Uterus (tissue), 4 donors: ENCODE measurements at places on chromosomes 7 and 10.

DNA sequence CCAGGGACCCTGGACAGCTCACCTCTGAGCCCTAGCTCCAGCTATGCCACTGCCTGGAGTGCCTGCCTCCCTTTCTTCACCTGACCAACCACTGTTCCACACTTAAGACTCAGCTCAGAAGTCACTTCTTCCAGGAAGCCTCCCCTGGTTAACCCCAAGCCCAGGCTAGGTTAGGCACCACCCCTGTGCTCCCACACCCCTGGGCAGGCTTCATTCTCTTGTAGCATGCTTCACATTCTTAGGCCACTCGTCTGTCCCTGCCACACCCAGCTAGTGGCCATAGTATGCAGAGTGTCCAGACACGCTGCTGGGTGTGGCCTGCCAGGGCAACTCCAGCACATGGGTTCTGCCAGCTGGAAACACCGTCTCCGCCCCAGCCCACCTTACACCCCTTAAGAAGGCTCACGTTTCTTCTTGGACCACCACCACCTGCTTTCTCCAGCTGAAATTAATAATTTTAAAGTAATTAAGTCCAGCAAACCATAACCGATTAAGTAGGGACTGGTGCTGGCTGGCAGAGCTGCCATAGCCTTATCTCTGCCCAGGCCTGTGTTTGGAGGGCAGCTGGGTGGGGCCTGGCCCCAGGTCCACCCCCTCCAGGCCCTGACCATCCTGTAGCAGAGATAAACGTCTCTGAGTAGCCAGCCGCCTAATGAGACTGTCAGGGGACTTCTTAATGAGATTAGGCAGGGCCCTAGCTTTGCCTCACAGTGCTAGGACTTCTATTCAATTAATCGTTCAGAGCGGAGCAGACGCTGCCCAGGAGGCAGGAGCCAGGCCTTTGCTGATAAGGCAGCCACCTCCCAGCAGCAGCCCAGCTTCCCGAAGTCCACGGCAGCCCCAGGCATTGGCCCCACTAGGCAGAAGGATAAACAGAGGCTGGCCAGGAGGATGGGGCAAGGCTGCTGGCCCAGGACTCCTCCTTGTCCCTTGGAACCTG is 20.5 kb downstream of the GRID1 start:
- no peaks in the 10 kb centered on the region for H3K4me1 ChIP-seq
- no peak overlapping the region for H3K4me3 ChIP-seq
- H3K27me3 ChIP-seq, result no peaks in the 10 kb centered on the region
- no peaks in the 10 kb centered on the region for H3K36me3 ChIP-seq
- H3K27ac ChIP-seq, result no peak overlapping the region
- DNase-seq, result no peak

GRCh38 chr7:25636168-25636567 is 407.9 kb upstream of the NPVF start:
- H3K4me1 ChIP-seq, result no peaks in the 10 kb centered on the region
- H3K36me3 ChIP-seq, result no peaks in the 10 kb centered on the region
- no peaks in the 10 kb centered on the region for H3K27me3 ChIP-seq

DNA sequence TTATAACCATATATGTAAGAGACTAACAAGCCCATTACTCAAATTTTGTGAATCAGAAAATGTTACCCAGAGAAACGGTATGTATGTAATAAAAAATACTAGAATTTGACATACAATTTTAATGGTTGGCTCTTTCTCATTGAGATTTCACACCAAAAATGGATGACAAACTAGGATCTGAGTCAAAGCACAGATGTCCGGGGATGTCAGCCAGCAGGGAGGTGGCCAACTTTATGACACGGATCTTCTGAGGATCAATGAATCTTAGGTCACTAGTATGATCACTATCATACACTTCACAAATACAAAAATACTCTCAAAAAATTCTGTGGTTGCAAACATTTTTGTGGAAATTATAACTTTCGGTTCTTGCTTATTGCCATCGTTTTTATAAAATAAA is 173.5 kb upstream of the NFE2L3 start:
- no peak overlapping the region for H3K27ac ChIP-seq
- H3K27me3 ChIP-seq, result no peaks in the 10 kb centered on the region
- H3K4me3 ChIP-seq, result no peak overlapping the region
- H3K36me3 ChIP-seq, result no peaks in the 10 kb centered on the region
- no peaks in the 10 kb centered on the region for H3K4me1 ChIP-seq
- DNase-seq, result no peak

GRCh38 chr10:48480397-48481374 is 124.2 kb downstream of the ARHGAP22 start:
- no peak overlapping the region for H3K27ac ChIP-seq
- no peak overlapping the region for H3K4me3 ChIP-seq
- no peak for DNase-seq
- no peaks in the 10 kb centered on the region for H3K36me3 ChIP-seq

GRCh38 chr7:110168010-110168409 is 922.9 kb upstream of the LRRN3 start:
- no peaks in the 10 kb centered on the region for H3K4me1 ChIP-seq
- no peak overlapping the region for H3K27ac ChIP-seq
- H3K36me3 ChIP-seq, result no peaks in the 10 kb centered on the region
- no peak overlapping the region for H3K4me3 ChIP-seq

GRCh38 chr7:110877016-110877415 is 213.9 kb upstream of the LRRN3 start:
- no peak for DNase-seq
- H3K27ac ChIP-seq, result no peak overlapping the region
- no peaks in the 10 kb centered on the region for H3K4me1 ChIP-seq
- no peak overlapping the region for H3K4me3 ChIP-seq
- no peaks in the 10 kb centered on the region for H3K27me3 ChIP-seq

GRCh38 chr10:86553213-86553612 is 31.6 kb upstream of the WAPL start:
- no peak overlapping the region for H3K27ac ChIP-seq
- H3K36me3 ChIP-seq, result no peaks in the 10 kb centered on the region
- no peak overlapping the region for H3K4me3 ChIP-seq
- no peaks in the 10 kb centered on the region for H3K4me1 ChIP-seq

DNA sequence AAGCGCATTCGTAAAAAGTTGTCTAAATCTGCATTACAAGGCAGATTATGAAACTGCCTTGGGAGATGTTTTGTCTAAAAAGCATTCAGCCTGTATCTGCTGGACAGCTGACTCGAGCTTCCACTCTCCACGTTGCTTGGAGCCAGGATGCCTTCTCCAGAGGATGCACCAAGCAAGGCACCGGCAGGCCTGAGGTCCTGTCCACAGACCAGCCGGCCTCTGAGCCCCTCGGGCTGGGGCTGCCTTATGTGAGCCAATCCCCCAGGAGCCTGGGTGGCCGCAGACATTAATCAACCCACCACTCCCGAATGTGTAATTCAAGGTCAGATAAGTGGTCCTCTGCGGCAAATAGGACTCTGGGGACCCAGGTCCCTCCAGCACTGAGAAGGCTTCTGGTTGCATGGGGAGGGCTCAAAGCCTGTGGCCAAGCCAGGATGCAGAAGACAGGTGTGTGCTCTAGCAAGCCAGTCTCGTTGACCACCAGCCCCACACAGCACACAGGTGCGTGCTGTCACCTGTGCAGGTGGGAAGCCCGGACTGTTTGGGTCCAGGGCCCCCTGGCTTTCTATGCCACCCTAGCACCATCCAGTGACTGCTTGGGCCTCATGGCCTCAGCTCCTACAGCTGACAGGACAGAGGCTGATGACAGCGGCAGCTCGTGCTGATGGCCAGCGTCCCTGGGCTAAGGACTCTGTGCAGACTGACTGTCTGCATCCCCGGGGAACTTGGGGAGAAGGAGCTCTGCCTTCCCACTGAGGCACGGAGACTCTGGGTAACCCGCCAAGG is 4.8 kb upstream of the RET start:
- H3K36me3 ChIP-seq, result no peaks in the 10 kb centered on the region
- no peaks in the 10 kb centered on the region for H3K27me3 ChIP-seq
- H3K27ac ChIP-seq, result no peak overlapping the region
- H3K4me3 ChIP-seq, result no peak overlapping the region
- DNase-seq, result no peak

DNA sequence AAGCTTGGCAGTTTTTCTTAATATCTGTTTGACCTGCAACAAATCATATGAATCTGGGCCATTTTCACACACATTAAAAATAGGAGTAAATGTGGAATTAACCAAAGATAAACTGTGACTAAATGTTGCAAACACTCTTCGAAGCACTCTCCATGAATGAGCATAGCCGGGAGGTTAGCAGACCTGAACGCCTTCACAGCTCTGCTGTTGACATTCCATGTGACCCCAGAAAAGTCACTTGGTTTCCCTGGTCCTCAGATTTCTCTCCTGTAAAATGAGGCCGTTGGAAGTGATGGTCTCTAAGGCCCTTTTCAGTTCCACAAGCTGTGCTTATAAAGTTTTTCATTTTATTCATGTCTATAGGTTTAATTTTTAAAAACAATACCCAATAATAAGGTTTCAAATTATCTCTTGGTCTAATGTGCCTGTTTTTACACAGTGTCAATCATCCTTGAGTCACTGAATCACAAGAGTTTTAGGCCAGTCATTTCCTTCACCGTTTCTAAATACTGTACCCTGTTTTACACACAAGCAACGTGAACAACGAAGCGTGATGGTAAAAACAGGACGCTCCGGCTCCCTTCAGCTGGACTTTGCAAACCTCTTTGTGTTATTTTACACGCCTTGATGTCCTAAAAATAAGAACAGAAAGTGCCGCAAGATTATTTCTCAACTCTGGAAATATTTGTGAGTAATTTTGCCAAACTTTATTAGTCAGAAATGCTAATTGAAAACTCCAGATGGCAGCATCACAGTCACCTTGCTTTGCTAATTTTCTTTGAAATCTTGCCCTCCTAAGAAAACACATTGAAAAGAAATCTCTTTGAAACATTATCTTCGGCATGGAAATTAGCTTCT is 38.6 kb upstream of the MET start:
- no peak for DNase-seq
- H3K4me3 ChIP-seq, result no peak overlapping the region
- H3K4me1 ChIP-seq, result no peaks in the 10 kb centered on the region
- no peaks in the 10 kb centered on the region for H3K27me3 ChIP-seq
- H3K36me3 ChIP-seq, result no peaks in the 10 kb centered on the region

DNA sequence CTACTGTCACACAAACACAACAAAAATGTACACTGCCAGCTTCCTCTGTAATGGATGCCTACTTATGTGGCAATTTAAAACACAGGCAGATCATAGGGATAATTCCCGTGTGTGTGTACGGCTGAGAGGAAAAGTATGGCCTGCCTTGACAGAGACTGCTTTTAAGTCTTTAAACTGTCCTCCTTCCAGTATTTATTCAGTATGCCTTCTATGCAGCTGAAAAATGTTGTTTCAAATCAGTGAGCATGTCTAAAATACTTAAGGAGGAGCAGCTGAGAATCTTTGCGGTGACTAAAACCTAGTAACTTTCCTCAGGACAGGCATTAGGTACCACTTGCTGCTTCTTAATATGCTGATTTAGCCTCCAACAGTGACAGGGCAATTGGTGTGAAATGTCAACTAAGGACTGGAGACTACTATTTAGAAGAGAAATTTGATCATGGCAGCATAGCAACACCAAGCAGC is 126.3 kb downstream of the CACNA2D1 start:
- DNase-seq, result no peak
- H3K27ac ChIP-seq, result no peak overlapping the region
- H3K4me1 ChIP-seq, result no peaks in the 10 kb centered on the region

GRCh38 chr10:12549297-12549696 is 199.9 kb downstream of the CAMK1D start:
- no peaks in the 10 kb centered on the region for H3K27me3 ChIP-seq
- H3K36me3 ChIP-seq, result no peaks in the 10 kb centered on the region
- H3K4me1 ChIP-seq, result no peaks in the 10 kb centered on the region
- DNase-seq, result no peak
- H3K27ac ChIP-seq, result no peak overlapping the region

- DNase-seq, result no peak
- H3K27ac ChIP-seq, result no peak overlapping the region
- H3K4me1 ChIP-seq, result no peaks in the 10 kb centered on the region
These were observed 92.6 kb downstream of the CHST15 start for GRCh38 chr10:124000792-124001201.

DNA sequence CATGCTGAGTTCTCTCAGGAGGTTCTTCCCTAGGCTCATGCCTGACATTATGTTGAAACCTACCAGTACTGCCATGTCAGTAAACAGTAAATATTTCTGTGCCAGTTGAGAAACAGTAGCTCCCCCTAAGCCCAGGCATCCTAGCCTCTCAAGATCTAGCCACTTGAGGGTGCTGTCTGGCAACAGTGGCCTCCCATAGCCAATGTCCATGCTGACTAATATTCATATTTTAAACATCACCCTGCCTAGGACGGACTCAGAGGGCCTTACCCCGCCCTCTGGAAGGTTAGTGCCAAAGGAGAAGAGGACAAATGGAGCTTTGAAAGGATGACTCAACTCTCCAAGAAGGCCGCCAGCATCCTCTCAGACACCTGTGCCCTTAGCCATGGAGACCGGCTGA is 7.7 kb downstream of the ACSM6 start:
- no peaks in the 10 kb centered on the region for H3K27me3 ChIP-seq
- no peak for DNase-seq
- no peaks in the 10 kb centered on the region for H3K4me1 ChIP-seq
- H3K4me3 ChIP-seq, result no peak overlapping the region
- H3K36me3 ChIP-seq, result no peaks in the 10 kb centered on the region

- no peak for DNase-seq
- H3K36me3 ChIP-seq, result no peaks in the 10 kb centered on the region
- H3K27me3 ChIP-seq, result no peaks in the 10 kb centered on the region
- no peak overlapping the region for H3K4me3 ChIP-seq
- H3K4me1 ChIP-seq, result no peaks in the 10 kb centered on the region
- no peak overlapping the region for H3K27ac ChIP-seq
These were observed 19.7 kb upstream of the NKX6-2 start for GRCh38 chr10:132805599-132805998.

GRCh38 chr7:25388681-25389080 is 160.4 kb upstream of the NPVF start:
- no peak overlapping the region for H3K27ac ChIP-seq
- no peaks in the 10 kb centered on the region for H3K27me3 ChIP-seq
- no peak overlapping the region for H3K4me3 ChIP-seq
- no peak for DNase-seq
- H3K36me3 ChIP-seq, result no peaks in the 10 kb centered on the region

GRCh38 chr7:4763794-4764185 is 11.6 kb upstream of the AP5Z1 start:
- no peaks in the 10 kb centered on the region for H3K27me3 ChIP-seq
- H3K27ac ChIP-seq, result peak overlapping the region; percentile 91
- DNase-seq, result no peak
- H3K36me3 ChIP-seq, result no peaks in the 10 kb centered on the region
- no peak overlapping the region for H3K4me3 ChIP-seq

DNA sequence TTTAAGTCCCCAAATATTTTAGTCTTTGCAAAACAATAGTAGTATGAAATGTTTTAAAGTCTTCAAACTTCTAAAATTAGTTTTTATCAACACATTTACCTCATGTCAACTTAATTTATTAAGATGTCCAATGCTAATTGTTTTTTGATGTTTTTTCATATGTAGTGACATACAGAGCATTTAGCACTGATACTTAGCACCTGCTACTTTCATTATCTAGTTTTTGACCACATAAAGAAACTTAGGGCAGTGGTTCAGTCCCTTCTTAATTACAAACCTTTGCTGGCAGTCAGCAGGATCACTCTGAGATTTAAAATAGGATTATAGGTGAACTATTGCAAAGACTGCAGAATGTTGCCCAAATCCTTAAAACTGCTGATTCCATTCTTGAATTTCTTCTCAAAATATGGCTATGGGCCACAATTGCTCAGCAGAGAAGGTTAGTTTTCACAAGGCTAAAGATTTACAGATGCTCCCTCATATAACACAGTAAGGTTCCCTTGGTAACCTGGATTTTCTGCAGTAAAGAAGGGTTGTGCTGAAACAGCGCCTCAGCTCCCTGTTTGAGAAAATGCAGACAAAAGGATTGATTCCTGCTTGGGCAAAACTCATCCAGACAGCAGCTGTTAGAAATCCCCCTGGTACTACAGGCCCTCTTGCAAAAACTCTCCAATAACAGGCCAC is 3.4 kb downstream of the GPR85 start:
- H3K27me3 ChIP-seq, result peaks cover 5% of the 10 kb centered on the region
- no peak for DNase-seq
- no peak overlapping the region for H3K4me3 ChIP-seq
- H3K4me1 ChIP-seq, result no peaks in the 10 kb centered on the region
- H3K27ac ChIP-seq, result no peak overlapping the region
